ENCODE measurements at places on chromosomes 12 and 14. TPM values are rescaled to one million over a fixed set of nuclear protein-coding genes. Genes with fewer than 3 reads are reported as not detected.

KRT77 gene
- not detected for total RNA-seq

DNA sequence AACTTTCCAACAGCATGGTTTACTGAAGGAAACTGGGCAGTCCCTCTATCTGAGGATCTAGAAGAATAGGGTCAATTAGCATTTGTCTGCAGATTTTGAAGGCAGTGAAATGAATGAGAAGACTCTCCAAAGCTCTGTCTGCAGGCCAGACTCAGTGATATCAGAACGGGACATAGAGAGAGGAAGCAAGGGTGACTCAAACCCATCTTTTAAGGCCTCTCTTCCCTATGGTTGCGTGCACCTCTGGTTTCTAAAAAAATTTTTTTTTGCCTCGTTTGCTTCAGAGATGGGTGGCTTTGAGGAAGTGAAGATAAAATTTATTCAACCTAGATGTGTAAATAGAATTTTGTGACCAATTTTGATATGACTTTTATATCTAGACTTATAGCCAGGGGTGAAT lies 71.9 kb upstream of the HOXC13 start:
- no peak for DNase-seq

CMKLR1 gene
- 1.7 TPM for total RNA-seq

GRCh38 chr12:48693572-48693971 lies 11.5 kb upstream of the KANSL2 start:
- DNase-seq, result no peak

- peak; percentile 72 for DNase-seq
These were observed at the start of gene PDZRN4 for GRCh38 chr12:41188058-41188840. TSS of gene PDZRN4 (plus strand) at chr12:41188320.

GRCh38 chr12:58888131-58888783 lies 32.0 kb downstream of the LRIG3 start:
- DNase-seq, result no peak

GRCh38 chr14:41446008-41446407 lies 160.7 kb upstream of the LRFN5 start:
- DNase-seq, result no peak

GRCh38 chr12:86735851-86736250 lies 479.7 kb upstream of the MGAT4C start:
- no peak for DNase-seq

- DNase-seq, result no peak
These were observed 26.1 kb downstream of the SMCO2 start for GRCh38 chr12:27472604-27473003.

DNA sequence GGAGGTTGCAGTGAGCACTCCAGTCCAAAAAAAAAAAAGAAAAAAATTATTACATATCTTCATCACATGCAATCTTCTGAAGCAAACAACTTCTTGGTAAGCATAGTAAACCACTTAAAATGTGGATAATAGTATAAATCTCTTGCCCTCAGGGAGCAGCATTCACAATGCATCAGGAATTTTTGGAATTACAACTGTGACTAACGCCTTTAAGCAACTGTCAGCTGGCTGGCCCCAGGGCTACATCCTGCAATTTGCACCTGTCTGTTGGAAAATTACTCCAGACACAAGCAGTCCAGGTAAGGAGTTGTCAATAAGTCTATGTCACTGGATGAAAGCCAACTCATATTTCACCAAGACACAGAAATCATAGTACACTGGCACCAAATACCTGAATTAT lies 5.5 kb upstream of the SLC7A7 start:
- DNase-seq, result no peak

MON2 gene
- total RNA-seq, result 22.1 TPM

GRCh38 chr12:123971770-123972456 lies 718 bp downstream of the CCDC92 start:
- DNase-seq, result peak; percentile 80

DNA sequence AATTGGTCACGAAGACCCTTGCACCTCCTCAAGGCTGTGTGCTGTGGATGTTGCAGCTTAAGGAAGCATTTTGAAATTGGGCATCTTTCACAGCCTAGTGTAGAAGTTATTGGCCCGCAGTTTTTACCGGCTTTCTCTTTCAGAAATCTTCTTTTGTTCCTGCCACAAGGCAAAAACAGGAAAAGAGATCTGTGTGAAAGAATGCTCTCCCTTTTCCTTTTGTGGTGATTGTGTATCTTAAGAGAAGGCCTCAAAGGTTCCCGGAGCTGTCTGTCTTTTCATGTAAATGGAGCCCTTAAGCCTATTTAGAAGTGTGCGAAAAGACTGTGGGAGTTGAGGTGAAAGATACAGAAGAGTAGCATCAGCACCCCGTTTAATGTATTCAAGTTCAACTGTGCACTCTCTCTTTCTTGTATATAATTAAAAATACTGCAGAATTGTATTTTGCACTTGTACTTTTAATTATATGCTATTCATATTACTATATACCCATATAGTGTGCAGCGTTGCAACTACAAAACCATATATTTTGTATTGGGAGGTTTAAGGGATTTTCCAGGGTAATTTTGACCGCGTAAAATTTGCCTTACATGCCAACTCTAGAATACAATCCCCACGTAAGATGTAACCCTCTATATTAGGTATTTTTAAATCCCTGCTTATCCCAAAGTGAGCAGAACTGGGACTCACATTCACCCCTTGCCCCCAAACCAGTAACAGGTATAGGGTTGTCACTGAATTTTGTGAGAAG lies 441.7 kb downstream of the RAD51B start:
- peak; percentile 31 for DNase-seq

LALBA gene
- total RNA-seq, result not detected

DNA sequence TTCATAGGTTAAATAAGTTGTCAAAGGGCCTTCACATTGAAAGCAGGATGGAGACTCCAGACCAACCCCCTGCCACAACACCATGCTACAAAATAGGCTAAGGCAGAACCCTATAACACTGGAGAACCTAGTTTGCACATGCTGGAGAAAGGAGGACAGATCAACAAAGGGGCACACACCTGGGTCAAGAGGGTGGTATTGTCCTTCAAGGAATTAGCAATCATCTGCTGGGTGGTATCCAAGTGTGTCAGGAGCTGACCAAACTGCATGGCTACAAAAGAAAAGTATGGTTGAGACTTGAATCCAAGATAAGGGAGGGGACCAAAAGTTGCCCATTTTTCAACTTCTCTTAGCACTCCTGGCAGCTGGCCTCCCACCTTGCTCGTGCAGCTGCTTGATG lies 9.2 kb downstream of the MBD6 start:
- no peak for DNase-seq

CLEC7A gene
- total RNA-seq, result not detected

DNA sequence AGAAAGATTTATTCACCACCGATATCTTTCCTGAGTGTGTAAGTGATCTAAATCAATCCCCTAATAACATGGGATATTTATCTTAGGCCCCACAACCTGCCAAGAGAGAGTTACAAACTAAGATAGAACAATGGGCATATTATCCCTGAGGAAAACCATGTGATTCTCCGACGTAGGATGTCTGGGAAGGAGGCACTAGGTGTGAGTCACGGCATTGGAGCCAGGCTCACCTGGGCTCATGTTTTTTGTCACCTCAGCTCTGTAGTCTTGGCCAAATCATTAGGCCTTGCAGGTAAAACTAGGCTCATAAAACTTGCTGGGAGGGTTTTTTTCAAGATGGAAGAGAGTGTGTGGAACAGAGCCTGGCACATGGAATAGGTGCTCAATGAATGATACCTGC lies 129.7 kb upstream of the PLEKHG7 start:
- no peak for DNase-seq

ARHGAP9 gene
- total RNA-seq, result 2.3 TPM

DNA sequence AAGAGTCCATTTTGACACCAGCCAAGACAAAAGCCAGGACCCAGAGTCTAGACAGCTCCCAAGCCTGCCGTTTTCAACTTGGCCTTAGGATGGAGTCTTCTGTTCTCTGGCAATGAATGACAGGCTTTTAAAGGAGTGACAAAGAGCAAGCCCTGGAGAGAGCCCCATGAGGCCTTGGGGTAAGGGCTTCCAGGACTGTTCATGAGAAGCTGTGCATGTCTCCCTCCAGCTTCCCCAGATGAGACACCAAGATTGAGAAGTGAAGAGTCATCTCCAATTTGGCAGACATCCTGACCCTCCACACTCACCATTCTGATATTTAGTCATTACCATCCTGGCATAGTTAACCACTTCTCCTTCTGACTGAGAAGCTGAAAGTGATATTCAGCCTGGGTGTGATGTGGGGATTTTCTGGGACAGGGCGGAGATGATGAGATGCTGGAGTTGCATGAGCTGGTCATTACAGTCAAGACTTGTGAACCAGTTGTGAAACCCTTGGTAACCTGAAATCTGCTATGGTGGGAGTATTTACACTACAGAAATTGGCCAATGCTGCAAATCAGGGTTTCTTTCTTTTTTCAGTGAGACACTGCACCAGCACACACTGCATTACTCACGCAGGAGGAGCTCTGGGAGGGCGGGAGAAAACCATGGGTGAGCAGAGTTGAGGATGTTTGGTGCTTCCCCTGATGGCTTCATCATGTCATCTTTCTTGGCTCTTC lies 77.8 kb downstream of the VCPKMT start:
- no peak for DNase-seq

DNA sequence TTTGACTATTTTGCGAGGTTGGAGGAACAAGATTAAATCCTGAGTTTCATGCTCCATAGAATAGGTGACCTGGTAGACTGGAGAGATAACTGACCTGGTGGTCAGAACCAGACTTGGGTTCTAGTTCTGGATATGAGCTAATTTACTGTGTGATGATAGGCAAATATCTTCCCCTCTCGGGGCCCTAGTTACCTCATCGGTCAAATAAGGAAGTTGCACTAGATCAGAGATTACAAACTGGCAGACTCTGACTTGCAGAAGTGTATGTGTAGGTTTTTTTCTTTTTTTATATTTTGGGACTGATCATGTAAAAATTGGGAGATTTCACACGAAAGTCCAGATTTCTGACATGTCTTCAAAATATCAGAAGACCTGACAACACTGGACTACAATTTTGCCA lies 37.0 kb downstream of the RPH3A start:
- no peak for DNase-seq

- no peak for DNase-seq
These were observed 170.4 kb upstream of the HIF1A start for GRCh38 chr14:61524936-61525292.

DNA sequence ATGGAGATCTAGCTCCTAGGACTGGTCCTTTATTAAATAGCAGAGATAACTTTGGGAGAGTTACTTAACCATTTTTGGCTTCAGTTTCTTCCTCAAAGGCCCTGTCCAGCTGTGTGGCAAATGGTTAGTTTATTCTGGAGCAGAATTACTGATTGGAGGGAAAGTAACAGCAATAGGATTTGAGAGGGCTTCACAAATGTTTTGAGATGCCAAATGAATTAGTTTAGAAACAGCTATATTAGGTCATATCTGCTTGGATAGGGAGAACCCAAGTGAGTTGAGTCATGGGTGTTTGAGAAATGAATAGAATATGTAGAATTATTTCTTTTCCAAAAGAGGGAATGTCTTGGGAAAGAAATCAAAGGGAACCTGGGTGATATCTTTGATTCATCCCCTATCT lies 17.5 kb downstream of the RASSF3 start:
- no peak for DNase-seq

- no peak for DNase-seq
These were observed 14.6 kb upstream of the EIF5 start for GRCh38 chr14:103319422-103319821.

GRCh38 chr12:77166696-77167095 lies 101.3 kb upstream of the E2F7 start:
- DNase-seq, result no peak

GRCh38 chr14:99052467-99052866 lies 219.5 kb downstream of the BCL11B start:
- DNase-seq, result no peak

KERA gene
- total RNA-seq, result not detected

DNA sequence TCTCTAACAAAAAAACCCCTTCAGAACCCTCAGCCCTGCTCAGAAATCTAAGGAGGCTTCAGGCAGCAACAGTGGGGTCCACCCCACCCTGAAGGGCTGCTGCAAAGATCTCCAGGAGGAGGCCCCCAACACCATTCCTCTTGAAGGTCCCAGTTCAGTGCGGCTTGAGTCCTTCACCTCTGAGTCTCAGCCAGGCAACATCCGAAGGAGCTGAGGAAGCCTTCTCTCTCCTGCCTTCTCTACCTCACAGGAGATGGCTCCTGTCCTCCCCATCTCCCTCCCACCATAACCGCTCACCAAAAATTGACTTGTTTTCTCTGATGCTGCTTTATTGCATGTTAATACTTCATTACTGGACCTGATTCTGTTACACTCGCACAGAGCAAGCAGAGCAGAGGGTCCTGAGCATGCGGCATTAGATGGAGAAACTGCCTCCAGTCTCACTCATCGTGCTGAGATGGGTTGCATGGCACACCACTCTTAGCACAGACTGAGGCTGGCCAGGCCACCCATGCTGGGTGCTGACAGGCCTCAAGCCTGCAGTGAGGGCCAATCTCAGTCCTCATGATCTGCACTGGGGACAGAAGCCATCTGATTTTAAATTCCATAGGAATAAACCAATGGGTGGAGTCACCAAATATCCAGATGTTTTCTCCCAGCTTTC lies 224.8 kb downstream of the CACNA1C start:
- no peak for DNase-seq

DNA sequence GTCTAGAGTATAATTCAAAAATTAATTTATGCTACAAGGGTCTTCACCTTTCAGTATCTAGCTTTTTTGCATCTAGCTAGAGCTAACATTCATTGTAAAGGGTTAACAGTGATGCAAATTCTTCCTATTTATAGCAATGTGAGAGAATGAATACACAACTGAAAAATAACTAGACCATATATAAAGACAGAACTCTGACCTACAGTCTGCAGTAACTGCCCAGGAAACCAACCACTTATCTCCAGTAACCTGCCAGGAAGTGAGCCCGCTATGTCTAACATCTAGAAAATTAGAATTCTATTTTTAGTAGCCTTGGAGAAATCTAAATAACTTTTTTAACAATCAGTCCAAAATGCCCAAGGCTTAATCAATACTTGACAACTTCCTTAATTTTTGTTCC lies 1021.9 kb downstream of the LRFN5 start:
- no peak for DNase-seq

GRCh38 chr14:80049055-80049454 lies 162.2 kb downstream of the DIO2 start:
- DNase-seq, result no peak

TAS2R30 gene
- 1.0 TPM for total RNA-seq

DNA sequence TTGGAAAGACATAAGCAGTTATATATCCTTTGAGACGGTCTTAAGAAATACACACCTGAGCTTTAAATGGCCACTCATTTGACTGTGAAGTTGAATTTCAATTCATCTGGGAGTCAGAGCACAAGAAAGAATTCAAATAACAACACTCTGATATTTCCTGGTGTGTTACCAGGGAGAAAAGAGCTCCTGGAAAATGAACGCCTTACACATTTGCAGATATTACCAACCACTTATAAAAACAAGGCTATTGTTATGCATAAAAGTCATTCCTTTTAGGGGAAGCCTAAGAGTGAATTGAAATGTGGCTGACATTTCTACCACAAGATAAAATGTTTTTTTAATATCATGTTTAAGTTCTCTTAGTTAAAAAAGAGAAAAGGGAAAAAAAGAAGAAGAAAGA lies 229.2 kb upstream of the PLEKHG7 start:
- DNase-seq, result no peak

- DNase-seq, result no peak
These were observed 337.6 kb upstream of the CLEC14A start for GRCh38 chr14:38593476-38593875.

- DNase-seq, result no peak
These were observed 48.8 kb downstream of the SYNE2 start for GRCh38 chr14:63901434-63902085.

- no peak for DNase-seq
These were observed 17.2 kb downstream of the MAP3K12 start for GRCh38 chr12:53481939-53482586.
